ENCODE measurements at places on chromosomes 4 and X.

GRCh38 chr4:47465004-47465403, 1.5 kb upstream of the COMMD8 start:
- DNase-seq: no peak

DNA sequence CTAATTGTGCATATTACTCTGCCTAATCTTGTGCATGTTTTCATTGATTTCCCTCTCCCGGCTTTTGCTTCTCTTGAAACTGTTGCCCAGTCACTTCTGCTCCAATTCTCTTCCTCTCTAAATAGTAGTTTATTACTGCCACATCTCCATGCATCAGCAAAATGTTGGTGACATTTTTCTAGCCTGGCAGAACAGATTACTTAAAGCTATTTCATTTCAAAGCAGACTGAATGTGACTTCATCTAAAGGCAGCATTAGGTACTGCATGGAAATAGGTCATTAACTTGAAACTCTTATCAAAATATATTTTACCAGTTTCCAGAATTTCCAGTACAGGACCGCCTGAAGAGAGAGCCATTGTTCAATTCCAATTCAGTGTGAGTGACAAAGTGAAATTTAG, 52.4 kb downstream of the HPGDS start:
- no peak for DNase-seq

GRCh38 chrX:42149765-42150164, 226.4 kb upstream of the CASK start:
- no peak for DNase-seq

DNA sequence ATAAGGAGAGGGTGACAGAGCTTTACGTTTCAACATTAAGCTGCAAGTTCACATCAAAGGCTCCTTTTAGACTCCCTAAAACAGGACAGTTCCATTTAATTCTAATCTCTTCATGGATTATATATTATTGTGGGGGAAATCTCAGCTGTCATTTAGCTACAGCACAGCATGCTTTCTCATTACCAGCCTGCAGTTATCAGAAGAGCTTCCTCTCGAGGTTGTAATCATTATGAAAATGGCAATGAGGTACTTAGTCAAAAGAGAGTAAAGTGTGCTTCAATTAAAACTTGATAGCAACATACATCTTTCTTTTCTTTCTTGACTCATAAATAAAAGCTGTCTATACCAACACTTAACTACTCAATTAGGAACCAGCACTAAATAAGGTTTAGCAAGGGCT, 896.8 kb downstream of the ADGRL3 start:
- no peak for DNase-seq

- no peak for DNase-seq
Observed at GRCh38 chrX:43971966-43972961, 926 bp downstream of the NDP start.

GRCh38 chr4:74794382-74795010, at the start of gene BTC:
Gene BTC, minus strand, starts transcription at chr4:74794523. Its CDS starts 198 bp downstream, at chr4:74794325.
- DNase-seq: no peak

GRCh38 chr4:29553846-29554245, 1166.3 kb upstream of the PCDH7 start:
- DNase-seq: no peak

DNA sequence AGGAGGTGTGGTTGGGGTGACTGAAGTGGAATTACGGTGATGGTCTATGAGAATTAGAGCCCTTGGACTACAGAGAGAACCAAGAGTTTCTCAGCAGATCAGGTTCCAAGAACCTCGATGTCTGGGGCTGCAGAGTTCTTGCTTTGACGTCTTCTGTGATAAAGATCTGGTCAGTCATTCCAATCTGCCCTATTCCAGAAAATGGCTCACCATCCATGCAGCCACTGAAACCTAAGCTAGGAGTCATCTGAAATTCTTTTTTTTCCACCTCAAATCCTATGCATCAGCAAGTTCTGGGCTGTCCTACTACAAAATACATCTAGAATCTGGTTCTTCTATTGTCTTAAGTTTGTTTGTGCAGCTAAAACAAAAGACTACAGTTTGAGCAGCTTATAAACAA, 254.4 kb upstream of the PGRMC2 start:
- DNase-seq: no peak

- DNase-seq: no peak
Observed at GRCh38 chr4:25457053-25457715, 80.1 kb downstream of the ANAPC4 start.

- DNase-seq: no peak
Observed at GRCh38 chr4:77251751-77252150, 94.7 kb downstream of the CCNG2 start.

GRCh38 chr4:147940171-147940570, 208.3 kb downstream of the ARHGAP10 start:
- DNase-seq: no peak

DNA sequence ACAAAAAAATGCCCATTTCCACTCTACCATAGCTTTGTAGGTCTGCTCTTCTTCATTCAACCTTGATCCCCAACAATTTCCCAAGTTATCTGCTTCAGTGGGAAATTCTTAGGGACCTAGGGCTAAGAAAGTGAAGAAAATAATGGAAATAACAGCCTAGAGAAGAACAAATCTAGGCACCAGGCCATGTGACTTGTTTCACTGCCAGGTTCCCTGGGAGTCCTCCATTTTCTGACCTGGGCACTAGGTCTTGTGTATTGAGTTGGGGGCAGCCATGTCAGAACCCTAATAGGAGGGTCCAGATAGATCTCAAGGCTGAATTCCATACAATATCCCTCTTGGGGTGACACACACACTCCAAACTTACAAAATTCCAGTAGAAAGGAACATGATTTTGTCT, 194.6 kb upstream of the STK26 start:
- no peak for DNase-seq

- DNase-seq: no peak
Observed at GRCh38 chr4:18051281-18051680, 29.7 kb upstream of the LCORL start.

GRCh38 chr4:183797445-183798300, 107.4 kb upstream of the STOX2 start:
- no peak for DNase-seq

GRCh38 chr4:8695237-8696219, 103.0 kb downstream of the CPZ start:
- no peak for DNase-seq

GRCh38 chr4:17490575-17491059, 21.3 kb downstream of the QDPR start:
- DNase-seq: no peak

GRCh38 chr4:20445933-20446723, 194.4 kb downstream of the SLIT2 start:
- no peak for DNase-seq

DNA sequence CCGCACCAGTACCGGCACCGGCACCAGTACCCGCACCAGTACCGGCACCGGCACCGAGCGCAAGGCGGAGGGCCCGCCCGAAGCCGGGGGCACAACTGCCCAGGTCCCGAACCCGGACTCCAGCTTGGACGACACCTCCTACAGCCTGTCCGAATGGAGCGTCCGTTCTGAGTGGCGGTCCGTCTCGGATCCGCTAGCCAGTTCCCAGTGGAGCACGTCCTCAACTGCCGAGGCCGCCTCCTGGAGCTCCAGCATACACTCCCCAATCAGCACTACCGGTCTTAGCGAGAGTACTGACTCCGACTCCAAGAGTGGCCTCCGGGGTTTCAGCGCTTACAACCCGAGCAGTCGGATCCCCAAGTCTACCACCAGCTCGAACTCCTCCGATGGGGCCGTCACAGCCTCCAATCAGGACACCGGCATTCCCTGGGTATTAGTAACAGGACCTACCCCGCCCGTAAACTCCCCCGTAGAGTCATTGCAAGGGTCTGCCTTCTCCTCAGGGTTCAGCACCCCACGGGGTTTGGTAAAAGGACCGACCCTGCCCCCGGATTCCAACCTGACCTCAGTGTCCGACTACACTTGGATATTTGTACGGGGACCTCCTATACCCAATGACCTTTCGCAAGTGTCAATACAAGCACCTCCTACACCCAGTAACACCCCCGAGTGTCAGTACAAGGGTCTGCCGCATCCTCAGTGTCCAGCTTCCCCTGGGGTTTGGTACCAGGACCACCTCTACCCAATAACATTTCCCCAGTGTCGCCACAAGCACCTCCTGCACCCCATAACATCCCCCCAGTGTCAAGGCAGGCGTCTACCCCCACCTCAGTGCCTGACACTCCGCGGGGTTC, 721 bp upstream of the MAOA start:
- no peak for DNase-seq

DNA sequence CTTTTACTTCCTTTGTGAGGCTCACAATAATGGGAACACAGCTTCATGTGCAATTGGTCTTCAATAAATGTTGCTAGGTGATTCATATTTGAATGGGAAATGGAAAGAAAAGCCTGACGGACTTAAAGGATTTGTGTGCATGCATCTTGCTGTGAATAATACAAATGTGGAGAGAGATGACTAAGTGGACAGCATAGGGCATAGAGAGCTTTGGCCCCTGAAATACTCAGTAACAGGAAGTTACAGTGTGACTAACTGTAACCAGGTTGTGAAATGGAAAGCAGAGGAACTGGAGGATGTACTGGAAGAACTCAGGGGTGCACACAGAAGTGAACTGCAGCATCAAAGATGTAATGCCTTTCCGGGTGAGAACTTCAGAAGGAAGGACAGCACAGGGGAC, 206.7 kb downstream of the MGST2 start:
- DNase-seq: no peak

DNA sequence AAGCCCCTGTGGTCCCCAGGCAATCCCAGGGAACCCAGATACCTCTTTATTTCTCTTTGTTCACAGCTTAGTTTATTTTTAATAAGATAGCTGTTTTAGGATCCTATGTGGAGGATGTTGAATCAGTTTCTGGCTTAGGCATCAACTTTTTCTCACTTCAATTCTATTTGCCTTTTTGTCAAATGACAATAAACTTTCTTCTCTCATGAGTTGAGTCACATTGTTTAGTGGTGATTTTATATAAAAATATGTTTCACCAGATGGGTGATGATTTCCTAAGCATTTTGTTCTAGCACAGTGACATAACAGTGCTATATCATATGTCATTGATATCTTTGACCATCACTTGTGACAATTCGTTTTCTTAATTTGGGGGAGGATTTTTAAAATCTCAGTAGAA, 198.1 kb upstream of the PUDP start:
- DNase-seq: no peak

- DNase-seq: no peak
Observed at GRCh38 chr4:75370576-75370975, 143.6 kb downstream of the RCHY1 start.

- no peak for DNase-seq
Observed at GRCh38 chr4:74042681-74043080, 4.2 kb upstream of the CXCL3 start.

DNA sequence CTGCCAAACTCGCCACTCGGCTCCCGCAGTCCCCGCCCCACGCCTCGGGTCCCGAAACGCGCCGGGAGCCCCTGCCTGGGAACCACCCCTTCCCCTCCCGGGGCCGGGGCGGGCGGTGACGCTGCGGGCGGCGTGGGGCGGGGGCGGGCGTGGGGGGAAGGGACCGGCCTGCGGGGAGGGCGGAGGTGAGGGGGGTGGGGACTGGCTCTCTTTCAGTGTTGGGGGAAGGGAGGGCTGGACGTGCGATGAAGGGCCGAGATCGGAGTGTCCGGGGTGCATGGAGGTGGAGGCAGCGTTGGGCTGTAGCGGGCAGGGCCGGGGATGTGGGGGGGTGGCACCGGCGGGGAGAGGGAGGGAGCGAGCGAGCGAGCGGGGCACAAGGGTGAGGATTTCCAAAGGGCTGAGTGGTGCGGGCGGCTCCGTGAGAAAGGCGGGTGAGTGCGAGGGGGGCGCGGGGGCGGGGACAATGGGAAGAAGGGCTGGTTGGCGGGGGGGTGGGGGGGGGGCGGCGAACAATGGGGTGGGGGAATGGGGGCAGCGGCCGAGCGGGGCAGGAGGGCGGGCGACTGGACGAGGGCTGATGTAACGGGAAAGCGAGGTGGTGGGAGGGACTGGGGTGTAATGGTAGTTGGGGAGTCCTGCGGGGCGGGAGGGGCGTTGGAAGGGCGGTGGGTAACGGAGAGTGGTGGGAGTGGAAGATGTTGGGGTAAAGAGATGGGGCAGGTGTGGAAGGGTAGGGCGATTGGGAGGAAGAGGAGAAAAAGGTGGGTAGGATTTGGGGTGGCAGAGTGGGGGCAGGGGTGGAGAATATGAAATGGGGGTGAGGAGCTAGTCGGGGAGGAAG, 578 bp downstream of the DCUN1D4 start:
- no peak for DNase-seq

DNA sequence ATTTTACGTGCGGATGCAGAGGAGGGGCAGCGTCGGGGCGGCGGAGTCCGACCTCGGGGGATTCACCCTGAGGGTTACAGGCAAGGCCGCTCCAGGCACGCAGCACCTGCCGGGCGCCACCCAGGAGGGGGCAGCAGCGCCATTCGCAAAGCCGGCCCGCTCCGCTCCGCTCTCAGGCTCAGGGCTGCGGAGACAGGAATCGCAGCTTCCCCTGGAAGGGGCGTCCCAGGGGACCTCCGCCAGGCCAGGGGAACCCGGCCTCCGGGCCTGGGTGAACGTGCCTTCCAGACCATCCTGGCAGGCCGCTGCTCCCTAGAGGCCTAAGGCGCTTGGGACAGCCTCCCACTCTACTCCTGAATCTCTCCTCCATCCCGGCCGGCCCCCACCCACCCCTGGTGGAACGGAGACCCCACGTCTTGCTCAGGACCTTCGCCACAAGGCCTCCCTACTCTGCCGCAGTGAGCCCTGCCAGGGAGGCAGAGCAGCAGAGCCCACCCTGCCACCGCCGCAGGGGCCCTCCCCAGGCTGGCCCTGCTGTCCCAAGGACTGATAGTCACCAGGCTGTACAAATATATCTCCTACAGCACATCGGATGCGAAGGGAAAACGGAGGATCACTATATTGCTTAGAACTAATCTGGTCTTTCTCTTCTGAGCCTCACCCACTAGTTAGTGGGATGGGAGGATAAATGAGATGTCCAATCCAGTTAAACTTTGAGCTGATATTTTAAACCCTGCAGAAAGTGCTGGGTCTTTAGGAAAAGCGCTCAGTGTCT, 115.0 kb downstream of the SMIM20 start:
- DNase-seq: peak; percentile 25

DNA sequence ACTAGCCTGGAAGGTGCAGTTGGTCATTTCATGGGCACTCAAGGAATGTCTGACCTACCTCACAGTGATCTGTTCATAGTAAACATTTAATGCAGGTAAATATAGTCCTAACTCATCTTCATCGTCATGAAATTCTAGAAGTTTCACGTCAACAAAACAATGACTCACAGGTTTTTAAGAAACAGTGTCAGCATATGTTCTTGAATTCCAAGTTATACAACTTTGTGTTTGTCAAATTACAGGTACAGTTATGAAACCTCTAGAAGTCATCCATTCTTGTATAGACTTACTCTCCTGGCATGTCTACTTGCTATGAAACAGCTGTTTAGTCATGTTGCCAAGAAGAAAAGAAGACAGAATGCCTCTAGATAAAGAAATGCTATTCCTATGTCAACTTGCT, 46.6 kb downstream of the AFM start:
- no peak for DNase-seq
